Activated T-helper 1 cell treated with anti-CD3 and anti-CD28 coated beads, Interleukin-2, amount 50 U/mL, for 16 hours (primary cell): ENCODE measurements at places on chromosomes 6 and 20.

- DNase-seq: no peak
These were observed 41.4 kb upstream of the SAMHD1 start for GRCh38 chr20:36992802-36993334.

GRCh38 chr6:130624046-130624445 lies 203.2 kb upstream of the SMLR1 start:
- no peak for DNase-seq

- DNase-seq: no peak
These were observed 50.3 kb upstream of the PREP start for GRCh38 chr6:105452924-105453756.

- DNase-seq: no peak
These were observed 181.6 kb upstream of the ECI2 start for GRCh38 chr6:4316867-4317400.

GRCh38 chr6:46013639-46014038 lies 2.0 kb downstream of the CLIC5 start:
- DNase-seq: no peak
